ENCODE measurements at places on chromosomes 3 and 15.

- no peak for DNase-seq
Observed at GRCh38 chr3:71311661-71312046, 271.9 kb downstream of the FOXP1 start.

DNA sequence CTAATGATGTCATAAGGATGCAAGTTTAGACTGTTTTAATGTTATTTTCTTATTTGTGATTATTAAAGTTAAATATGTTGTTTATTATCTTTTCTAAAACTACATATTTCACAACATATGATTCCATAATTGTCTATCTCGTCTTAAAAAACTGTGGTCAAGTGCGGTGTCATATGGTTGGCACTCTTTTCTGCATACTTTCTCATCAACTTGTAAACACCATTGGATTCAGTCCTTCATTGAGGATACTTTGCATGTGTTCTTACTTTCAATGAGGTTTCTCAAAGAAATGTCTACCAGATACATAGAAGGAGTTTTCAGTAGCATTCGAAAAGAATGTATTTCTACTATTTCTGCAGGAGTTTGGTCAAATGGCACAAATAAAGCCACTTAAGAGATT lies 22.0 kb upstream of the ALPK3 start:
- DNase-seq = no peak

- no peak for DNase-seq
Observed at GRCh38 chr15:40306371-40306770, 1.4 kb downstream of the PLCB2 start.

DNA sequence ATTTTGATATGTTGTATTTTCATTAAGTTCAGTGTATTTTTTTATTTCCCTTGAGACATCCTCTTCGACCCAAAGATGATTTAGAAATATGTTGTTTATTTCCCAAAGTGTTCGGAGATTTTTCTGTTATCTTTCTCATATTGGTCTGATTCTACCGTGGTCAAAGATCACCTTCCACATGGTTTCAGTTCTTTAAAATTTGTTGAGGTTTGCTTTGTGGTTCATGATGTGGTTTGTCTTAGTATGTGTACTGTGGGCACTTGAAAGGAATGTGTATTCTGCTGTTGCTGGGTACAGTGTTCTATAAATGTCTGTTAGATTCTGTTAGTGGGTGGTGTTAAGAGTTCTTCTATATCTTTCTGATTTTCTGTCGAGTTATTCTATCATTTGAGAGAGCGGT lies 103.4 kb upstream of the FHIT start:
- DNase-seq = no peak

DNA sequence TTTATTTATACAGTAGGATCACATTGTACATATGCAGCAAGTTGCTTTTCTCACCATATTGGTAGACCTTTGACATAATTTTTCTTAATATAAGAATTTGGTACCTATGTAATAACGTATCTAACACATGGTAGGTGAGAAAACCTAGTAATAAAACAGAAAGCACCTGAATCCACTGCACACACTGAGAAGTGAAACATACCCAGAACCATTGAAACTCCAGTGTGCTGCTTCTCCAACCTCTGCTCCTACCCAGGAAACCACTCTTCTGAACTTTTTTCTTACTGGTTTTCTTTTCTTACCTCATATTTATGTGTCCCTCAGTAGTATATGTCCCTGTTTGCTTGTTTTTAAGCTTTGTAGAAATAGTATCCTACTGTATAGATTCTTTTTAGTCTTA lies 293.0 kb downstream of the UBE2E2 start:
- DNase-seq = no peak
